ENCODE measurements at places on chromosomes 11 and 22.

- DNase-seq: no peak
These were observed 13.2 kb upstream of the SCUBE2 start for GRCh38 chr11:9104580-9104979.

GRCh38 chr11:33912405-33913361, 20.8 kb upstream of the LMO2 start:
- DNase-seq: peak; percentile 96

DNA sequence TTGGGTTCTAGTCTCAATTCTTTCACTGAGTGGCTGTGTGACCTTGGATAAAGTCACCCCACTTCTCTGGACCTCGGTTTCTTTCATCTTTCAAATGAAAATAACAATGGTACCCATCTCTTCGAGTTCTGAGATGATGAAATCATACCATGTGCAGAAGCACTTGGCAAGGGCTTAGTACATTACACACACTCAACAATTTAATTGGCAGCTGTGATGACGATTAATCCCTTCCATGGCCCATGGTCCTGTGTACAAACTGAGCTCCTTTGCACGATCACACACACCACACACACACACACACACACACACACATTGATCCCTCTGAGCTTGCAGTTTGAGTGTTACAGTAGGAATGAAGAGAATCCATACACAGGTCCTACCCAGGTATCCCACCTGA, 103.4 kb upstream of the ASPHD2 start:
- peak; percentile 62 for DNase-seq

DNA sequence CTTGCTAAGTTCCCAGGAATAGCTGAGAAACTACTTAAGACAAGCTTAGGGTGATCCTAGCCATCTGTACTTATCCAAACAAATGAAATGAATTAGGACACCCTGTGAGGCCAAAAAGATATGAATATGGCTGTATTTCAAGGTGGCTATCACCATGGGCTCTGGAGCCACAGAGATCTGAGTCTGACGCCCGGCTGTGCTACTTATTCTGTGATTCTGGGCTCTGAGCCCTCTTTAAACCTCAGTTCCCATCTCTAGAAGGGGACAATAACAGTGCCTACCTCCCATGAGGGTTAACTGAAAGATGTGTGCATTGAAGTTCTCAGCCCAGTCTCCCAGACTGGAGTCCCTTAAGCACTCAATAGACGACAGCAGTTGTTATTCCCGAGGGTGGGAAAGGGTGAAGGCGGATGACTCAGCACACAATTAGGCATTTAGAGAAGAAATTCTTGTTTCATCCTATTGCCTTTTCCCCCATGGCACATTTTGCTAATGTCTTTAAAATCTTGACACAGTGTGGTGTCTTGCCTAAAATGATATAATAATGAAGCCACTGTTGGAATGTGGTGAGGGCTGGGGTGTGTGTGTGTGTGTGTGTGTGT, 132.5 kb downstream of the ADAMTS15 start:
- DNase-seq: peak; percentile 83

DNA sequence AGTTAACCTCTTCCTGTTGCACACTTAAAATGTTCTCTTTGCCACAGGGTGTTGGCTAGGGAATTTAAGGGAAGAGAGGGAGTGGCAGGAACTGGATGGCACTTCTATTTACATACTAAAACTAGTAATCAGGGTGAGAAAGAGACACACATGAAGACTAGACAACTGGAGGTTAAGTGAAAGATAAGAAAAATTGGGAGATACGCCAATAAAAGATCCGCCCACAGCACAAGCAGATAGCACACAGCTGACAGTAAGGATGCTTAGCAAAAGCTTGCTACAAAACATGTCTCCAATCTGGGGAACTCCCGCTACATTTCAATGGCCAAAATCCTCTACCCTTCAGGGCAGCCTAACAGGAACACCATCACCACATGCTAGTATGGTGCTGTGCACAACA, 12.8 kb downstream of the CPSF7 start:
- no peak for DNase-seq

- no peak for DNase-seq
These were observed 1.8 kb upstream of the PGA3 start for GRCh38 chr11:61201476-61201875.

- peak; percentile 33 for DNase-seq
These were observed 16.0 kb downstream of the TNRC6B start for GRCh38 chr22:40193429-40194421.

- DNase-seq: no peak
These were observed 65.6 kb upstream of the SHISAL1 start for GRCh38 chr22:44378380-44378779.

DNA sequence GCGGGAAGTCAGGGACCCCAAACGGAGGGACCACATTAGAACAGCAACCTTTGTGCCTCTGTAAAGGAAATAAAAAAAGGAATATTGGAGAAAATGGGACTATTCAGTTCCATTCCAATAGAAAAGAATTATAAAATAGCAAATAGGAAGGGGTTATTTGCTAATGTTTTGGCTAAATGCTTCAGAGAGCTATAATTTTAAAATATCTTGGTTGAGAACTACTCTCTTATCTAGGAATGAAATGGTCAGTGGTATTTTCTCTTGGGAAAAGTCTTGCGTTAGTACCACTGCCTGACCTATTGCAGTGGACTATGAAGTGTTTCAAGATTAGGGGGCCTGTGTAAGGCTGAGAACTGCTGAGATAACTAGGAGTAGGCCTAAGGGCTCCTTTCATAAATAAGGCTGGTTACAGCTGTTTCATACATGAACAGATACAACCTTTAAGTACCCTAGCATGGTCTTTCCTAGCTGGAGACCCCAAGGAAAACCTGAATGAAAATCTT, 6.9 kb upstream of the WEE1 start:
- peak; percentile 38 for DNase-seq

DNA sequence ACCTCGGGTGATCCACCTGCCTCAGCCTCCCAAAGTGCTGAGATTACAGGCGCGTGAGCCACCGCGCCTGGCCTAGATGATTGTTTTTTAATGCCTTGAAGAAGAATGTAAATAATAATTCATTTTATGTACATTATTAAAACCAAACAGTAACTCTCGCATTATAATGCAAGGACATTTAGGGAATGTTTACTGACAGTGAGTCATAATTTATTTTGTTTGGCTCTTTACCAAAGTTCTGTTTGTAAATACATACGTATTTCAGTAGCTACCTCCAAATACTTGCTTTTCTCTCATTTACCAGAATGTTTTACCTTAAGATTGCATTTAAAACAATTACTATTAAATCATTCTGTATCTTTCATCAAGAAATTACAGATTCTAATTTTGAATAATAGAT, 3.0 kb downstream of the RAB39A start:
- DNase-seq: no peak

- DNase-seq: no peak
These were observed 299.6 kb downstream of the KIRREL3 start for GRCh38 chr11:126700768-126701519.
